ENCODE measurements at places on chromosomes 12 and 14.

DNA sequence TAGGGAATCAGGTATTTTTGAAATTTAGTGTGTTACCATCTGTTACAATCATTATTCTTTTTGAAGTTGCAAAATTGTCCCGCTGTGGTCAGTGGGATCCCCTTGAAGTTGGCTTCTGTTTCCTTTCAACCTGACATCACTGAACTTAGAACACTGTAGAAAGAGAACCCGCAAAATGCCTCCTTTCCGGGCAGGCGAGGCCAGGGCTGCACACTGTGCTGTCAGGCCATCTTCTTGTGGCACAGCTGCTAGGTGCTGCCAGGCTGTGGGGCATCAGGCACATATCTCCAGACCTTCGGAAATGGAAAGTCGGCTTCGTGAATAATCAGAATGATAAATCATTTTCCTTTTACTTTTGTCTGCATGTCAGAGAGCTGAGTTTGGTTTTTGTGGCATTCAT is 103.5 kb downstream of the GLT1D1 start:
- H3K4me1 ChIP-seq = no peaks in the 10 kb centered on the region
- no peak overlapping the region for H3K27ac ChIP-seq
- no peaks in the 10 kb centered on the region for H3K36me3 ChIP-seq
- no peak overlapping the region for H3K4me3 ChIP-seq
- DNase-seq = no peak
- no peaks in the 10 kb centered on the region for H3K27me3 ChIP-seq

DNA sequence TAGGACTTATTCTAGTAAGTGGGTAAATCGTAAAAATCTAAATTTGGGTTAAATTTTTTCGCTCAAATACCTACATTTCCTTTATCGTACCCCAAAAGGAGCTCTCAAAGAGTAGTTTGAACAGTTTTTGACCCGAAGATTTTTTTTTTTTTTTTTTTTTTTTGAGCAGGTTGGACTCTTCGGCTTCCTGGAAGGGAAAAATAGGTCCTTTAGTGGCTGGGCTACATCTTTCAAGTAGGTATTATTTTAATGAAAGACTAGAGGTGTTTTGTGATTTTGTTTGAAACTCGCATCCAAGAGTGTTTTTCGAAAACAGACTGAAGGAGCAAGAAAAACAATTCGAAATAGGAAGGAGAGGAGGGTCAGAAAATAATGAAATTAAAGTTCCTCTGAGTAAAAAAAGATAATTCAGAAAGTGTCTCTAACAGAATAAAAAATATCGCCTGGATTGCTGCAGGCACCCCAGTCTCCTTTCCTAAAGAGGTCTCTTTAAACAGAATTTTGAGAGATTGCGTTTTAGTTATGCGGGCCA is 6.0 kb downstream of the CDKN1B start:
- H3K27me3 ChIP-seq = 0 out of 2 replicates have a peak, but pooled peaks cover 2% of the 10 kb centered on the region
- no peak for DNase-seq
- no peaks in the 10 kb centered on the region for H3K36me3 ChIP-seq
- H3K4me1 ChIP-seq = peaks cover 2% of the 10 kb centered on the region

DNA sequence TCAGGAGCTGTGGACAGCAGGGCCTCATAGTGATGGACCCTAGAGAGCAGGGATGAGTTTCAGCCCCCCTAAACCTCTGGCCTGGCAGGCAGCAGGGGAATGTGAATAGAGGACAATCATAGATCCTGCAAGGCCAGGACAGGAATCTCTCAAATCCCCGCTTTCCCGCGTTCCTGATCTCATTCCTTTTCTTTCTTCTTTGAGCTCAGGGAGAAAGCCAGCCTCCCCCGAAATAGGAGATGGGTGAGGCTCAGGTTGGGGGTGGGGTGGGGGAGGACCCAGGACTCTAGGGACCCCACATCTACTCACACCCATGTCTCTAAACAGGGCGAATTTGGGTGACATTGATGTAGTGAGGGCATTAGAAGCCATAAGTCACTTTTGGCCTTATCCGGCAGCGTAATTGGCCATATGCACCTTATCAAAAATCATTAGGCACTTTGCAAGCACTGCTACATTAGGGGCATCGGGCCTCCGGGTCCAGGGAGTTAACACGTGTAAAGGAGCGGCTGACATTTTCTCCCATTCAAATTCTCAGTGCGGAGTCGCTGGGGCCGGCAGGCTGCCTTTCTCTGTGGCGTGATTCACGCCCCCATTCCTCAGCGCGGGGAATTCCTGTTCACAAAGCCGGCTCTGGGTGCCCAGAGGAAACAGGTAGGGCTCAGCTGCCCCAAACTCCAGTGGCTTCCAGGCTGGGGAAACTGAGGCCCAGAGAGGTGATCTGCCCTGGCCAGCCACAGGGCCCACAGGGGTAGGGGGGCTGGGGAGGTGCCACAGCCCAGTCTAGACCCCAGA is 1.5 kb downstream of the LHX5 start:
- no peaks in the 10 kb centered on the region for H3K36me3 ChIP-seq
- H3K4me1 ChIP-seq = peaks cover 13% of the 10 kb centered on the region
- H3K27me3 ChIP-seq = peaks cover 97% of the 10 kb centered on the region

- H3K4me3 ChIP-seq = no peak overlapping the region
- peaks cover 5% of the 10 kb centered on the region for H3K4me1 ChIP-seq
- DNase-seq = no peak
- H3K27ac ChIP-seq = no peak overlapping the region
- H3K27me3 ChIP-seq = no peaks in the 10 kb centered on the region
Observed at GRCh38 chr14:35352274-35353233, 52.0 kb downstream of the NFKBIA start.

GRCh38 chr12:25502118-25502517 is 51.0 kb downstream of the LMNTD1 start:
- H3K27ac ChIP-seq = no peak overlapping the region
- H3K4me1 ChIP-seq = no peaks in the 10 kb centered on the region
- no peak for DNase-seq
- H3K4me3 ChIP-seq = no peak overlapping the region
- H3K36me3 ChIP-seq = no peaks in the 10 kb centered on the region

GRCh38 chr14:89748004-89748403 is 206.5 kb downstream of the EFCAB11 start:
- no peaks in the 10 kb centered on the region for H3K4me1 ChIP-seq
- H3K27me3 ChIP-seq = no peaks in the 10 kb centered on the region
- H3K4me3 ChIP-seq = no peak overlapping the region
- DNase-seq = no peak

- no peak for DNase-seq
- no peak overlapping the region for H3K4me3 ChIP-seq
- no peak overlapping the region for H3K27ac ChIP-seq
- H3K27me3 ChIP-seq = no peaks in the 10 kb centered on the region
- no peaks in the 10 kb centered on the region for H3K36me3 ChIP-seq
Observed at GRCh38 chr14:96564389-96564788, 62.2 kb downstream of the PAPOLA start.

DNA sequence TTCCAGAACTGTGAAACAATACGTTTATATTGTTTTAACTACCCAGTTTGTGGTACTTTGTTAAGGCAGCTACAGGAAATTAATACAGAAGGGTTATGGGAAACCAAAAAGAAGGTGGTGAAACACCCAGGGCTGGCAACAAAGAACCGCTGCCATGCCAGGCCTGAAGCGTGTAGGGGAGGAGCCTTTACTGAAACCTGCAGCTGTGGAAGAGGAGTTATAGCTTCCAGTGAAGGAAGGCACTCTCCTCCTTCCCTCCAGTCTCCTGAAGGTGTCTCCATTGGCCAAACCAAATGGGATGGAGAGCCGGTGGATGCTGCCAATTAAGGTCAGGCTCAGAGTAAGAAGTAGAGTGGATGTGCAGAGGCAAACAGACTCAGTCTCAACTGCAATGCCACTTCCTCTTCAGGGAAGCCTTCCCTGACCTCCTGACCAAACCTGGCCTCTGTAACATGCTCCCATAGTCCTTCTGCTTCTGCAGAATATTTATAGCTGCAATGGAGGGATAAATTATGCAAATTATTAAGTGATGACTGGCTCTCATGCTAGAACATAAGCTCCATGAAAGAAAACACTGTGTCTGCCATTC is 168.3 kb downstream of the DAD1 start:
- H3K36me3 ChIP-seq = no peaks in the 10 kb centered on the region
- no peaks in the 10 kb centered on the region for H3K4me1 ChIP-seq
- H3K27ac ChIP-seq = no peak overlapping the region

GRCh38 chr12:332581-333205 is 56.4 kb downstream of the KDM5A start:
- no peaks in the 10 kb centered on the region for H3K4me1 ChIP-seq
- peaks cover 5% of the 10 kb centered on the region for H3K36me3 ChIP-seq
- DNase-seq = no peak
- no peak overlapping the region for H3K4me3 ChIP-seq
- no peak overlapping the region for H3K27ac ChIP-seq
- H3K27me3 ChIP-seq = no peaks in the 10 kb centered on the region

GRCh38 chr14:59829469-59830337 is 40.9 kb downstream of the RTN1 start:
- DNase-seq = no peak
- H3K27me3 ChIP-seq = no peaks in the 10 kb centered on the region
- no peaks in the 10 kb centered on the region for H3K36me3 ChIP-seq
- no peak overlapping the region for H3K27ac ChIP-seq
- no peak overlapping the region for H3K4me3 ChIP-seq

DNA sequence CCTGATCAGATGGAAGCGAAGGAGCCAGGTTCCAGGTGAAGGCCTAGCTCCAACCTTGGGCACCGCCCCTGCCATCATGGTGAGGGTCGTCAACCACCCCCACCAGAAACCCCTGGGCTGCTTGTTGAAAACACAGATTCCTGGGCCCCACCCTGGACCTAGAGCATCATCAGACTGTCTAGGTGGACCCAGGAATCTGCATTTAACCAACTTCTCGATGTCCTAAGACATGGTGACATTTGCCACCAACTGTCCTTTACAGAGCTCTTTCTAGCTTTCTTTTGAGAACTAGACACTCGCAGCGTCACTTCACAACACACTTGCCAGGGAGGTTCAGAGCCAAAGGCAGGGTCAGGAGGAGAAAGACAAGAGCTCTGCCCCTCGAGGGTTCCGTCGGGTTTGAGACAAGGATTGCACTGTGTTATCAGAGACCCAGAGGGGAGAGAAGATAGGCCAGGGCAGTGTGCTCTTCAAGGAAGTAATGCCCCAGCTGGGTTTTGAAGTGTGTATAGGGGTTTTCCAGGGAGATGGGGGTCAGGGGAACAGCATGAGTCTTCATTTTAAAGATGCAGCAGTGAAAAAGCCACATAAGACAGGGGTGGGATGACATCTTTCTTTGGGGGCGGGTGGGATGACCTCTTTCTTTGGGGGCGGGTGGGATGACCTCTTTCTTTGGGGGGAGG is 24.6 kb downstream of the RFLNA start:
- no peak overlapping the region for H3K27ac ChIP-seq
- H3K4me1 ChIP-seq = peaks cover 9% of the 10 kb centered on the region

GRCh38 chr12:27852742-27853141 is 72.7 kb upstream of the MANSC4 start:
- no peak overlapping the region for H3K4me3 ChIP-seq
- no peak for DNase-seq
- H3K36me3 ChIP-seq = no peaks in the 10 kb centered on the region
- no peaks in the 10 kb centered on the region for H3K27me3 ChIP-seq

DNA sequence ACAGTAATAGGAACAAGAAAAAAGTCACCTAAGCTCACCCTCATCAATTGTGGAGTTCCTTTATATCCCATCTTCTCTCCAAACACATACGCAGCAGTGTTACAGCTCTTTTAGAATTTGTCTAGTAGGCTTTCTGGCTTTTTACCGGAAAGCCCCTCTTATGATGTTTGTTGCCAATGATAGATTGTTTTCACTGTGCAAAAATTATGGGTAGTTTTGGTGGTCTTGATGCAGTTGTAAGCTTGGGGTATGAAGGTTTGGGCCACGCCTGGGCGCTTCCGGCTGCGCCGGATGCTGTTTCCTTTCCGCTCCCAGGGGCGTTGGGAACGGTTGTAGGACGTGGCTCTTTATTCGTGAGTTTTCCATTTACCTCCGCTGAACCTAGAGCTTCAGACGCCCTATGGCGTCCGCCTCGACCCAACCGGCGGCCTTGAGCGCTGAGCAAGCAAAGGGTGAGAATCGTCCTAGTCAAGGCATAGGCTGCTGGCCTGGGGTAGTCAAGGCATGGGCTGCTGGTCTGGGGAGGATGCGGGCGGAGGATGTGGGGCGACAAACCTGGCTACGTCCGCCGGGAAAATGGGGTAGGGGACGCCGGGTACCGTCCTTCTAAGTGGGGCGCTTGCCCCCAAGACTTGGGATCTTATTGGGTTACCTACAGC is at the start of the genes C12orf57 and RNU7-1:
C12orf57 (plus strand) TSS at position 301 of the 659 bp plus-strand sequence; CDS start at position 401, 100 bp downstream.
RNU7-1 (plus strand) TSS at position 95 of the 659 bp plus-strand sequence.
- DNase-seq = peak; percentile 78
- H3K27me3 ChIP-seq = no peaks in the 10 kb centered on the region
- peaks cover 4% of the 10 kb centered on the region for H3K4me1 ChIP-seq
- H3K4me3 ChIP-seq = peak within 1 kb of the TSS; percentile 78
- peaks cover 9% of the 10 kb centered on the region for H3K36me3 ChIP-seq

- H3K4me1 ChIP-seq = peaks cover 9% of the 10 kb centered on the region
- no peak for DNase-seq
- no peak overlapping the region for H3K4me3 ChIP-seq
- H3K36me3 ChIP-seq = peaks cover 5% of the 10 kb centered on the region
- no peaks in the 10 kb centered on the region for H3K27me3 ChIP-seq
Observed at GRCh38 chr12:6960593-6961277, 9.6 kb downstream of the PTPN6 start.

GRCh38 chr12:54750-55535 is 11.6 kb upstream of the IQSEC3 start:
- DNase-seq = no peak
- H3K4me1 ChIP-seq = no peaks in the 10 kb centered on the region
- H3K36me3 ChIP-seq = no peaks in the 10 kb centered on the region
- H3K27ac ChIP-seq = no peak overlapping the region

All from iPS DF 6.9 (cell line).